ENCODE measurements at places on chromosomes 5 and 9. TPM values are rescaled to one million over a fixed set of nuclear protein-coding genes. Genes with fewer than 3 reads are reported as not detected.

The SCGB3A2 gene
- total RNA-seq, result not detected

The TUSC1 gene
- 3.6 TPM for total RNA-seq

- ATAC-seq, result no peak
Measured at GRCh38 chr5:36158144-36158543, 6.2 kb downstream of the SKP2 start.

DNA sequence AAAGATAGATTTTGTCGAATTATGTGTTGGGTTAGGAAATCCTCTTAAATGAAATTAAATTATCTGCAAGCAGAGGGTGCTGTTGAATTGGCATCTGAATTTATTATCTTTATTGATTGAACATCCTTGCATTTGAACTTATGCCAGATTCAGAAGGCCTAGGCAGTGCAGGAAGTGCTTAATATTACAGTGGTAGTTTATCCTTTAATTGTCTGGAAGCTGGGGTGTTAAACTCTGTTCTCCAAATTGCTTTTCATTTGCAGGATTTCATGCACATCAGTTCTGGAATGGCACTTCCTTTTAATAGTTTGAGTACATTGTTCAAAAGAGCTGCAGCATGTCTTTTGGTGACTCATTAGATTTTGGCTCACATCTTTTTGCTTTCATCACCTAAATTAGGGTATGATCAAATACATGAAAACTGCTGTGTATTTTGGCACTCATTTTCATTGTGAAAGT, 186.3 kb downstream of the KDM4C start:
- peak; percentile 35 for ATAC-seq

GRCh38 chr5:78648359-78649210, at the start of gene LHFPL2:
TSS of gene LHFPL2 (minus strand) at chr5:78648772. CDS start at chr5:78510213, 138,559 bp downstream.
- ATAC-seq, result peak; percentile 84

DNA sequence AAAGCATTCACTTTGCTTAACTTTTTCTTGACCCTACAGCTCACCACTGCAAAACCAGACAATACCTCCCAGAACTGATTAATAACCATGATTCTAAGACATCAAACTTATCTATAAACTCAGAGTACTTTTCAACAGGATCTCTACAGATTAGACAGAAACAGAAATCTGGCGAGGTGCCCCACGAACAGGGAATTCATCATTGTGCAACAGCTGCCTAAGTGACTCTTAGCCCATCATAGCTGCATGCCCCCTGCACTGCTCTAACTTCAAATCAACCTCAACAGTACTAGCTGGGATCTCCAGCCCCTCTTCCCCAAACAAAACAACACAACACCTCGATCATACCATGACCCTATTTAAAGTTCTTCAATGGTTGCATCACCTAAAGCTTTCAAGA, 16.1 kb upstream of the COL23A1 start:
- no peak for ATAC-seq

DNA sequence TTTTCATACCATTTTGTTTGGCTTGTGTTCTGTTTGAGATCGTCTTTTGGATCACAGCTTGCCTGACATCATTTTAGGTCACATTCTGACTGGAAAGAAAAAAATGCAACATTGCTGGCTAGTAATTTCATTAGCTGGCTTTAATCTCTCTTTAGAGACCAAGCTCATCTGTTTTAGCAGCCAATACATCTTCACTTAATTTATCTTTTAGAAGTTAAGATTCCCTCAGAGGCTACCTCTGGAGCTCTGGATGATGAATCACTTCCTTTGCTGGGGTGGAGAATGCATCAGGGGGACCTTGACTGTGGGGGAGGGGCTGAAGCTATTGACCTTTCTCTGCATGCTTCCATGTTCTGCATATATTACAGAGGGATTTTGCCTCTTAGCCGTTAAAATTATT, 181.5 kb upstream of the OTULINL start:
- ATAC-seq, result peak; percentile 77

DNA sequence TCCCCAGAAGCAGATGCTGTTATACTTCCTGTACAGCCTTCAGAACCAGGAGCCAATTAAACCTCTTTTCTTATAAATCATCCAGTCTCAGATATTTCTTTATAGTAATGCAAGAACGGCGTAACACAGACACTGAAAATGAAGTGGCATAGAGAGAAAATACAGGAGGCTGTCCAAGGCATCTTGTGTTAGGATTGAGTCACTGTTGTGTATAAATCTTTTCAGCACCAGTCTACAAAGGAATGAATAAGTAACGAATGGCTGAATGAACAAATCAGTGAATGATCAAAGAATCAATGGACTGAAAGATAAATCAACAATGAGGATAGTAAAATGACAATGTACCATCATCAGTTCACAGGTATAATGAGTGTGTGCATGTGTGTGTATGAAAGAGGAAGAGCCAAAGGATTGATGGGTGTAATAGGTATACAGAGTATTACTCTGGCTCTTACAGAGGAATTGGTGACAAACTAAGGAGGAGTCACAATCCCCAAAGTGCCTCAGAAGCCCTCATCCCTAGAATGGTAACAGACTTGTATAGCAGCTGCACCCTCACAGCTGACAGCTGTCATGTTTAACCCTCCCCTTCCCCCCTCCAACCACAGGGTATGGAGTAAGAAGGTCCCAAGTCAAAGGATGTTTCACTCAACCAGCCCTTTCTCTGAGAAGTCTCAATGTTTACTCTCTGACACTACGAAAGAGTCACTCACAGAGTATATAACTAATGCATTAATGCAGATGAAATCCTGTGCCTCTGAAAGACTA, 29.8 kb upstream of the MIER3 start:
- ATAC-seq, result no peak

All from motor neuron (in vitro differentiated cells).